ENCODE measurements at places on chromosomes 11 and 22. TPM values are rescaled to one million over a fixed set of nuclear protein-coding genes. Genes with fewer than 3 reads are reported as not detected.

- no peak for DNase-seq
Measured at GRCh38 chr11:122617926-122618325, 37.6 kb upstream of the UBASH3B start.

DNA sequence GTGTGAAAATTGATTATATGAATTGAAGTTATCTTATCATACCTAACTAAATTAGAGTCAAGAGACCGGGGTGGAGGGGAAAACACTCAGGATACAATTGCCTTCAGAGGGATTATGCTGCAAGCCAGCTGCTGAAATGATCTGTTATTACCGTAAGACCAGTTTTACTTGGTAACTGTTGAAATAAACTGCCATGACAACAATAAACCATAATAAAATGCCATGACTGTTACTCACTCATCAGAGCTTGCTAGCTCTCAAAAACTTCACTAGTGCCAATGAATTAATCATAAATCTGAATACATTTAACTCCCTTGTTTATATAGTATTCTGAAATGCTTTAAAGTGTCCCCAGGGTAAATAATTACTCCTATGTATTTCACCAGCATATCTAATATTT lies 68.2 kb downstream of the CASP12 start:
- peak; percentile 58 for DNase-seq

The OR52A1 gene
- total RNA-seq = not detected

The HOATZ gene
- not detected for total RNA-seq

The PIM3 gene
- 26.6 TPM for total RNA-seq

Measured in mammary epithelial cell (primary cell).